EH (cell line): ENCODE measurements at places on chromosomes 2 and 18.

DNA sequence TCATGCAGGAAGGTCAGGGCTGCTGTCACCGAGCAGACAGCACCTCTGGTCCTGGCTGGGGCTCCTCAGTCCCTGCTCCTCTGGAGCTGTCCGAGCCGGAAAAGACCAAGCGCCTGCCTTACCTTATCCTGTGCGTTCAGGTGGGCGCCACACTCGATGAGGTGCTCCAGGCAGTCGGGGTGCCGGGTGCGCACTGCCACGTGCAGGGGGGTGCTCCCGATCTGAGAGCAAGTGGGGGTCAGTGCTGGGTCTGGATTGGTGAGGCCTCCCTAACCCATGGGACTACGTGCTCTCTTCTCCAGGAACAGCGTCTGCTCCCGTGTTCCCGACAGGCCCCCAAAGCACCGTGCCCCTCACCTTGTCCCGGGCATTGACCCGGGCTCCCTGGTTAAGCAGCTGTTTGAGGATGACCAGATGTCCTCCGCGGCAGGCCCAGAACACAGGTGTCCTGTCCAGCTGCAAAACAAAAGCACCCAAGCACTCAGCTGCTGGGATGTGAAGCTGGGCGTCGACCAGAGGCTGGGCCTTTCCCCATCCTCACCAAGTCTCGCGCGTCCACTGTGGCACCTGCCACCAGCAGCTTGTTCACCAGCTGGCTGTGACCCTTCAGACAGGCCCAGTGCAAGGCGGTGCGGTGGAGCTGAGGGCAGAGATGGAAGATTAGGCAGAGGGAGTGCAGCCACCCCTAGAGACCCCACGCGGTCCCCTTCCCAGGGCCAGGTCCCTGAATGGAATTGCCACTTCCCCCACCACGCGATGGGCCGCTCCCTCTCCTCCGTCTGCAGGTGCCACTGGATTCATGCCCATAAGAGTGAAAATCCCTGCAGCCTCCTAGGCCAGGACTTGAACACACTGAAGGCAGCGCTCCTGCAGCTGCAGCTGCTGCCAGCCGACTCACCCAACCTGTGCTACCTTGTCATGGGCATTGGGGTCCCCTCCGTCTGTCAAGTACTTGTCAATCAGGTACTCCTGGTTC, 3.7 kb downstream of the ANKRD23 start:
- DNase-seq, result no peak

DNA sequence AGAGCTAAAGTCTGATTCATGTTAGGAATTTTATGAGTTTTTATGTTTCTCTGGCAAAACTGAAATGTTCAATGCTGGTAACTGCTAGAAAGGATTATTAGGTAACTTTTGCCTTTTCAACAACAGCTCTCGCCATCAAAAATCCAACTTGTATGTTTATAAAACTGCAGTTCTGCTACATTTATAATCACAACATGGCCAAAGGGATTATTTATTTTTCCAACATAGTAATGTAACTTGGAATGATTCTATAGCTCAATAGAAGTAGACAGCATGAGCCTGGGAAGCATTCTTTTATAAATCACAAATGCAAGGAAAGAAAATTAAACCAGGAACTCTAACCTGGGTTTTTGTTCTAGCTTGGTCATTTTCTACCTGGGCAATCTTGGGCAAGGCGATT, 470.9 kb downstream of the TGIF1 start:
- DNase-seq, result no peak

DNA sequence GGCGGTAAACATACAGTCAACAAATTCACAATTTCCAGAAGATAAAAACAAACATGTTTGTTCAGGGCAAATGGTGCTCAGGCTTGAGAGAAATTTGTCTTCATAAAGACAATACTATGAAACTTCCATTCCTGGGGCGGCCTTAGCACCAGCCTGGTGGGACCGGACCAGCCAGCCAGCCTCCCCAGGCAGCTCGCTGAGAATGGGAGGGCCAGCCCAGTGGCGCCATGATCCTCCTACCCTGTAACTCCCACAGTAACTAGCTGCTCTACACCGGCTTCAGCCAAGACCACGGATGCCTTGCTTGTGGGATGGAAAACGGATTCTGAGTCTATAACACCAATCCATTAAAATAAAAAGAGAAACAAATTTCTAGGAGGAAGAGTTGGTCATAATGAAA, 24.2 kb upstream of the FHOD3 start:
- no peak for DNase-seq

GRCh38 chr2:164766216-164766953, 75.2 kb downstream of the COBLL1 start:
- DNase-seq, result no peak

DNA sequence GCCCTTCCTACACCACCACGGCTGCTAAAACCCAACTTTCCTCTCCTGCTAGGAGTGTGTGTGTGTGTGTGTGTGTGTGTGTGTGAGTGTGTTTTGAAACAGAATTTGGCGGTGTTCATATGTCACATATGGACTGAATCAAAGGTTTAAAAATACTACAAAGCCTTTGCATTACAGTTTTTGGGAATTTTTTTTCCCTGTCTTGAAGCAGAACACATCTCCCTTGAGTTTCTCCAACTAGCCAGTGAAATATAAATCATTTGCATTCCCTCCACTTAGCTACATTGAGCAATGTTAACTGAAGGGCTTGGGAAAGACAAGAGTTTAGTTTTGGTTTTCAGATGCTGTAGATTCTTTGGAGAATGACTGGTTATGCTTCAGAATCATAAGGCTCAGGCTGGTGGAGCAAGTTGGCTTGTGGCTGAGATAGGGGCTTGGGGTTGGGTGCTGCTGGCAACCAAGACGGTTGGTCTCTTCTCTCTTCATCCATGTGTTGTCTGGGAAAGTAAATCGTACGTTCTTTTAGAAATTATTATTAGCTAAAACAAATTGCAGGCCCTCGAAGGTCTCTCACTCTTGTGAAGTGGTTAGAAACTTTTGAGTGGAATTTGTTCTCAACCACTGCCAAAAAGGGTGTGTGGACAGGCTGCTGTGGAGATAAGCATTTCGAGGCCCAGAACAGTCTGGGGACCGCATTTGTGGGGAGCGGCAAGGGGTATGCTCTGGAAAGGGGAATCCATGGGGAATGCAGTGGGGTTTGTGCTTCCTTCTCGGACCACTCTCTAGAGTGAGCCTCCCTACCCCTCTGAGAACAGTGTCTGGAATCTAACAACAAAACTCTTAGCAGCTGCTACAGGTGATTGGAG, 1.4 kb downstream of the NRP2 start:
- DNase-seq, result peak; percentile 82

GRCh38 chr2:172782506-172783164, 47.0 kb downstream of the RAPGEF4 start:
- no peak for DNase-seq

GRCh38 chr2:188785490-188785889, 188.7 kb upstream of the COL3A1 start:
- DNase-seq, result no peak

- no peak for DNase-seq
Measured at GRCh38 chr2:50951437-50951836, 80.5 kb downstream of the NRXN1 start.

- DNase-seq, result no peak
Measured at GRCh38 chr2:9473308-9473984, 905 bp upstream of the IAH1 start.

- no peak for DNase-seq
Measured at GRCh38 chr18:24552218-24552617, 91.8 kb downstream of the HRH4 start.

GRCh38 chr2:60976256-60976850, 41.2 kb upstream of the PEX13 start:
- DNase-seq, result no peak

DNA sequence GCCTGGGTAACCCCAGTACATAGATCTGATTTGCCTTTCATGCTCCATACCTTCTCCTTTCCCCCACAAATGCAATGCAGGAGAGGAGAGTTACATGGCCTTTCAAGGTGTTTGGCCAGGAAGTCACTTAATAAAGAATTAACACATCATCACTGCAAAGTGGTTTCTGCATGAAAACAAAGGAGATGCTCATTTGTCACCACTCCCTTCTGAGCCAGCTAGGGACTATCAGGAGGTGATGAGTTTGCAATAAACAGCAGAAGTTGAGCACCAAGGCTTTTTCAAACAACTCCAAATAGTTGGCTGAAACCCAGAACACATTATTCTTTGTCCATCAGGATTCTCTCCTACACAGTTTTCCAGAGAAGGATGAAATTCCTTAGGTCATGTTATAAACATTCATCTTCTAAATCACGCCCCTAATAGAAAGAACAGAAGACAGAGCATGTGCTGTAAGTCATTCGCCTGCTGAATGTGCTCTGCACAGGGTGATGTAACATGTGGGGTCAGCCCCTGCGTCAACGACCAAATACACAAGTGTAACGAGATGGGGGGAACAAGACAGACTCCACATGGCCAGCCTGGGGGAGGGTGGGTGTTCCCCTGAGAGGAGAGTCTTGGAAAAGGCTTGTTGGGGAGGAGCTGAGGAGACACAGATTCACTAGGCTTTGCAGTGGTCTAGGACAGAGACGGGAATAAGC, 87.3 kb upstream of the RMDN2 start:
- DNase-seq, result peak; percentile 11

GRCh38 chr2:233399306-233400225, 45.3 kb downstream of the DGKD start:
- no peak for DNase-seq

DNA sequence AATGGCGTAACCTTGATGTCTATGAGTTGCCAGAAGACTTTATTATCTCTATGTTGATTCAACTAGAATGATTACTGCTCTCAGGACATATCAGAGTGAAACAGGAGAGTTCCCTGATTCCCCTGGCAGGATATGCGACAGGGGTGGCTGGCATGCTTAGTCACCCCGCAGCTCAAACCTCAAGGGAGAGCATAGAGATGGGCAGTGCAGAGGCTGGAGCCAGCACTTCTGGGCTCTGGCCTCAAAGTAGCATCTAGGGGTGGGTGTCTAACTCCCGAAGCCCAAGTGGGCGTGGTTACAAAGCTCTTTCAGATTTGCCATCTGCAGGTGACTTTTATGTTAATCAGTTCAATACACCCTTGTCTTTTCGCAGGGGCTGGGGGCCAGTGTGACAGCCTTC, 391.6 kb downstream of the ADCYAP1 start:
- DNase-seq, result no peak

DNA sequence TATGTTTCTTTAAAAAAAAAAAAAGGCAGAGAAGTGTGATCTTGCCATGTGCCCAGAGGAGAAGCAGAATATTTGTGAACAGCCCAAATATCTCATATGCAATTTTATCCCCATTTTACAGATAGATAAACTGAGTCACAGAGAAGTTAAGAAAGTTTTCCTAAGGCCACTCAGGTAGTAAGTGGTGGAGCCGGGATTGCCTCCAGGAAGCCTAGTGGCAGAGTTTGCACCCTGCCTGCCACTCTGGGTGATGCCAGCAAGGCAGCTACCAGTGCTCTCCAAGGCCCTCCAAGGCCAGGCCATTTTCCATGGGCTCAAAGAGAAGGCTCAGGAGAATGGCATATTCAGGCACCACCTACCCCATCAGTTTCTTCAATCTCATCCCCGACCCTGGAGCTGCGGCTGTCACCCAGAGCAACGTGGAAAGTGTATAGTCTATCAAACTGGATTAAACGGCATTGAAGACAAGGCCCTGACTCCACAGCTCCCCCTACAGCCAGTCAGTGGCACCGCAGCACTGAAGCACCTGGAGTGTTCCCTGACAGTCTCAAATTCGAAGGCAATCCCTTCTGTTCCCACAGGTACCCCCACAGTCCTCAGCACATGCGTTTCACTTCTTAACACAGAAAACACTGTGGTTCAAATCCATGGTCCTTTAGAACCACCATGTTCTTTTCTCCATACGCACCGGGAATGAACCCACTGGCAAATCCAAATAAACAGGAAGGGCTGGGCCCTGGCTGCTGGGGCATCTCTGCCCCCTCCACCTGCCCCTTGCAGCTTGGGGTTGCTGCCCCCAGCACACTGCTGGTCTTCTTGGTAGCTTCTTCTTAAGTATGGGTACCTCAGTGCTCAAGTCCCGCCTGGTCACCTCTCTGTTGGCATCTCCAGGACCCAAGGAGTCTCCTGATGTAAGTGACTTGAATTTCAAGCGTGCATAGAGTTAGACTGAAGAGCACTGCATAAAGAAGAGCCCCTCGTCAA, 175.3 kb downstream of the INHBB start:
- DNase-seq, result peak; percentile 48

- DNase-seq, result no peak
Measured at GRCh38 chr18:14959550-14959949, 211.6 kb downstream of the ANKRD30B start.

DNA sequence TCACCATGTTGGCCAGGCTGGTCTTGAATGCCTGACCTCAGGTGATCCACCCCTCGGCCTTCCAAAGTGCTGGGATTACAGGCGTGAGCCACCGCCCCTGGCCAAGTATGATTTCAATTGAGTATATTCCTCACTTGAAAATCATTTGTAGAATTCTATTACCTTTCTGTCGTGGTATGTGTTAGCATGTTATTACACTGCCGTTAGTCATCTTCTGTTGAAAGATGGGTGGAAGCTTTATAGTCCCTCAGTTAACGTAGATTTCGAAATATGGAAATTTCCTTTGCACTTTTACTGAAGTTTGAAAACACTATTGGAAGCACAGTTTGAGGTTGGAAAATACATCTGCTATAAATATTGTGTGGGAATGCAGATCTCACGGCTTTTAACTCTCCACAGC, 14.7 kb downstream of the NIFK start:
- peak; percentile 87 for DNase-seq

DNA sequence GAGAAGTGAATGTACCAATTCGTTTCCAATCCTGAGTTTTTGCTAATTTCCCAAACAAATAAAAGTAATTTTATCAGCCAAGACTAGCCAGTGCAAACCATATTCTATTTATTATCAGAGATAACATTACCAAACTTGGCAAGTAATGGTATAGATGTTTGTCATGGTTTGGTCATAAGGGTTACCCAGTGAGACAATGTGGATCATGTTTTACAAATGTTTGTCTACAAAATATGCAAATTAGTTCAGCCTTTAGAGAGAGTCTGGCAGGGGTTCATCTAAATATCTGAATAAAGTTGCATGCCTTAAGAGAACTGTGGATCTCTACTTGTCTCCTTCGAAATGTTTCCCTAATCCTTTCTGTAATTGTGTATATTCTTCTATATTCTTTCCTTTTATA, 152.2 kb downstream of the KCNH7 start:
- no peak for DNase-seq

DNA sequence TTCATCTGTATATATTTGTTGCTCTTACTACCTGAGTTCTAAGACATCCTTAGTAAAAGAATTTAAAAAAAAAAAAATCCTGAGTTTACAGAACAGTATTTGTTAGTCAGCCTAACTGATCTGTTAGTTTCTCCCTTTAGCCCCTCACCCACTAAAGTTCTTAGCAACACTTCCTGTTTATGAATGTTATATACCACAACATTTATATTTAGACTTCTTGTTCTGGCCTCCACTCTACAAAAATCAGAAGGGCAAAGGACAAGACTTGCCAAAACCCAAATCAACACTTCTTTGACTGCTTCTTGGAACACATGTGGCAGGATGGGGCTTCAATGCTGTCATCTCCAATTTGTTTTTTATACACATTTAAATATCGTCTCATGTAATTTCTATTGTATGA, 71.1 kb downstream of the MGAT5 start:
- DNase-seq, result no peak

GRCh38 chr18:54109131-54109683, 115.3 kb downstream of the MBD2 start:
- DNase-seq, result peak; percentile 46
